Naive thymus-derived CD4-positive, alpha-beta T cell (primary cell): ENCODE measurements at places on chromosomes 7 and 10. TPM values are rescaled to one million over a fixed set of nuclear protein-coding genes. Genes with fewer than 3 reads are reported as not detected.

GIMAP7 gene
- total RNA-seq: 549 TPM

- DNase-seq: no peak
Measured at GRCh38 chr10:43679509-43679908, 30.8 kb upstream of the ZNF32 start.

CADPS2 gene
- total RNA-seq: not detected

- no peak for DNase-seq
Measured at GRCh38 chr7:43296306-43296705, 183.9 kb downstream of the HECW1 start.

PNLIPRP3 gene
- not detected for total RNA-seq

PDAP1 gene
- total RNA-seq: 43.4 TPM

DNA sequence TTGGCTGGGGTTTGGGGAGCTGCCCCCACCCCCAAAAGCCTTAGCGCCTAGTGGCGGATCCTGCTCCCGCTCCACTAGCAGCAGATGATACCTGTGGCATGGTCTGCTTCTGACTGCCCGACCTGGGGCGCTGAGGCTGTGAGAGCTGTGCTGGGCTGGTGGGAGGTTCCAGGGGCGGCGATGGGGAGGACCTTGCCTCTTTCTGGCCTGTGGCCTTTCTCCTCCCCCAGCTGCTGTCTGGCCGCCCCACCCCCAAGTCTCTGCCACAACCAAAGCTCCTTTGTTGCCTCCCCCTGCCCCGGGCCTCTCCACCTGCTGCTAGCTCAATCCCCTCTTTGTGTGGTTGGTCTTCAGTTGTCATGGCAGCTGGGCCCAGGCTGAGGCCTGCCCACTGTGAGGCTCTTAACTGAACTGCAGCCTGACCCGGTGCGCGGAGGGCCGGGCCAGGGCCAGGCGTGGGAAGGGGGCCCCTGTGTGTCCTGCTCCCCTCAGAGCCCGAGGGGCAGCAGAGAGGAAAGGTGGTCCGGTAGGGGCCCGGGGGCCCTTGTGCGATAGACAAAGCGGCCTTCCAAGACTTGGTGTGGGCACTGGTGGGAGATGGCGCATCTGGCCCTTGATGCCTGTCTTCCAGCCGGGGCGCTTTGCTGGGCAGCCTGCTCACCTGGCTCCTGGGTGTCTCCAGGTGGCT, 4.7 kb downstream of the ZNF775 start:
- DNase-seq: no peak

DNA sequence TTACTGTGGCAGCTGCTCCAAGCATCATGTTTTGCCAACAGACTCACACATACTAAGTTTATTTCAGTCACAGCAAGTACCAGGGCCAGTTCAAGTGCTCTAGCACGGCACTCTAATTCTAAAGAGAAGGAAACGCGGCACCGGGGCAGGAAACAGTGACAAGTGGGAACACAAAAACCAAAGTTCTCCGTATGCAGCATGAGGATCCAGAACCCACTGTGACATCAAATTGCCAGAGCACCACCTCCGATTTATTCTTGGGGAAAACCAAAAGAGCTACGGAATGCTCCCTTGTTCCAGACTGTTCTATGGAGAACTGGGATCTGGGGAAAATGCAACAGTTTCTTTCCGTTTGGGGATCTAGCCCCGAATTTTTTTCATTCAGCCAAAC, 448 bp upstream of the PTER start:
- DNase-seq: no peak

- no peak for DNase-seq
Measured at GRCh38 chr7:151867912-151868311, 9.0 kb downstream of the PRKAG2 start.

CTTNBP2 gene
- total RNA-seq: 0.30 TPM

MET gene
- 0.19 TPM for total RNA-seq

DNA sequence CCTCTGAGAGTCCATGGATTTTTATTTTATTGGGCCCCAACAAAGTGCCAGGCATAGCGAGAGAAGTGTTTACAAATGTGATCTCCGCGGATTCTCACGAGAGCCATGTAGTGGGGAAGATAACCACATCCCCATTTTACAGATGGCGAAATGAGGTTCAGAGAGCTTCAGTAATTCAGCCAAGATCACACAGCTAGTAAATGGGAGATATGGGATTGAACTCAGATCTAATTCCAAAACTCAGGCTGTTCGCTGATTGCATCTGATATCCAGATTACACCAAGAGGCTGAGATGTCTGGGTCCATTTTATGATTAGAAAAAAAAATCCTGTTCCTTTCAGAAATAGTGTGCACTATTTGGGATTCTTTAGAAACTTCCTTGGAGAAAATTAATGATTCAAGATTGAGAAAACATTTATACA, 1.3 kb downstream of the FAS start:
- DNase-seq: no peak

FAM180A gene
- total RNA-seq: not detected

RNF32 gene
- total RNA-seq: 0.85 TPM

DNA sequence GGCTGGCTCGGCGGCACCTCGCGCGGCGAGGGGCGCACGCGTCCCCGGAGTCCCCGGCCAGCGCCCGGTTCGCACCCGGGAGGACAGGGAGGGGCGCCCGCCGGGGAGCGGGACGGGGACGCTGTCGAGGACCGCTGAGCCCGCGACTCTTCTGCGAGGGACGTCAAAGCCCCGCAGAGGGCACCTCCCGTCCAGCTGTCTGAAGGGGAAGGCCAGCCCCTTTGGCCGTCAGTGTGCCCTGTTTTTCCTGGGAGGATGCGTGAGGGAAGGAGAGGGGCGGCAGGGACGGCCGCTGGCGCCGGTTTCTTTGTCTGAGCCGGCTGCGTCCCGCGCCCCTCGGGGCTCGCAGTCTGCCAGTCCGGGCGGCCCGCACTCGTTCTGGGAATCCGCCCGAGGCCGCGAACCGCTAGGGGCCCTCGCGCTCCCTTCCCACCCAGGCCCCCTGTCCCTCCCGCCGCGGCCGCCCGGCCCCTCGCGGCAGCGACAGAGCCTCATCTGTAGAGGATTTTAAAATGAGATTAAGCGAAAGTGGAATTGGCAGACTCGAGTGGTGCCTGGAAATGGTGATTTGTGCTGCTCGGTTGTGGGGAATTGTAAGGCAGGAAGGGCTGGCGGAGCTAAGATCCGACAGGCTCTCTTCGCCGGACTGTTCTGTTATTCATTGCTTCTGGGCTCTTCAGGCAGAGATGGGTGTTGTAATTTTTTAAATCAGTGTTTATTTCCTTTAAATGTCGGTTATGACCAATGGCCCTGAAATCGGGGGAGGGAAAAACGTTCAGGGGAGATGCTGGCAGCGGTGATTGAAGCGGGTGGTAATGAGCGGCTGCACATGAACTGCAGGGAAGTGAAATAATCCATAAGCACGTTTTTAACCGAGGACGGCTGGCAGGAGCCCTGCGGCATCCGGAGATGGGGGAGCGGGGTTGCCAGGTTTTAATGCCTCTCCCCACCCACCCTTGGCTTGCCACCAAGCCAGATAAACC, 618 bp upstream of the RELN start:
- DNase-seq: no peak
